Dermis microvascular lymphatic vessel endothelial cell (primary cell): ENCODE measurements at places on chromosomes 11 and 22.

DNA sequence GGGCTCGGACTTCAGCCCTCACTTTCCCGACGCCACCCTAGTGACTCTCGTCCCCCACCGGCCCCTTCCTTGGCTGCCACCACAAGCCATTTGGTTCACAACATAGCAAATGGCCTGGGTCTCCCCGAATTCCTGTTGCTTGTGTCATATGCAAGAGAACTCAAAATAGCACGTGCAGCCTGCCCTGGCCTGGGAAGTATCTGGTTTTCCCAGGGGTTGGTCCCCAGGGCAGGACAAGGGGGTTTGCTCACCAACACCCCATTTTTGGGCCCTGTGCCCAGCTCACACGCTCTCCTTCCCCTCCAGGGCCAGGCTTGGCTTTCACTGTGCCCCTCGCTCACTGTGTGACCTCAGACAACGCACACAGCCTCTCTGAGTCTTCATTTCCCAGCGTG, 12.8 kb upstream of the TPCN2 start:
- no peak for DNase-seq

- no peak for DNase-seq
These were observed 52.6 kb downstream of the PITPNB start for GRCh38 chr22:27866135-27867084.

DNA sequence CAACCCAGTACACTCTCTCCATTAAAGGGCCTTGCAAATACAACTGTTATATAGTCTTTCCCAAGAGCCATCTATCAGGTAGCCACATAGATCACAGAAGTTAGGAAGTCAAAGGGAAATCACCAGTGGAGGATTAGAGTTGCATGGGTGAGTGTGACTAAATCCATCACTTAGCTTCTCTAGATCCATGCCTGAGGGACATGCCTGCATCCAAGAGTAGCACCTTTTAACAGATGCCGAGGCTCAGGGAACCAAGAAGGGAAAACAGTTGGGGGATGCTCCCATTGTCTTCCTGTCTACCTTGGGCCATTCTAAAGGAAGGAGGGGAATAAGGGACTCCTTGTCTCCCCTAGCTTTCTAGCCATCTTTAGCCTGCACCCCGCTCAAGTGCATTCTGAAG, 77.9 kb downstream of the XRRA1 start:
- DNase-seq = no peak

- DNase-seq = peak; percentile 65
These were observed at the start of gene AP5B1 for GRCh38 chr11:65780770-65781151. TSS of gene AP5B1 (minus strand) at chr11:65780976. CDS start at chr11:65780591, 385 bp downstream.

DNA sequence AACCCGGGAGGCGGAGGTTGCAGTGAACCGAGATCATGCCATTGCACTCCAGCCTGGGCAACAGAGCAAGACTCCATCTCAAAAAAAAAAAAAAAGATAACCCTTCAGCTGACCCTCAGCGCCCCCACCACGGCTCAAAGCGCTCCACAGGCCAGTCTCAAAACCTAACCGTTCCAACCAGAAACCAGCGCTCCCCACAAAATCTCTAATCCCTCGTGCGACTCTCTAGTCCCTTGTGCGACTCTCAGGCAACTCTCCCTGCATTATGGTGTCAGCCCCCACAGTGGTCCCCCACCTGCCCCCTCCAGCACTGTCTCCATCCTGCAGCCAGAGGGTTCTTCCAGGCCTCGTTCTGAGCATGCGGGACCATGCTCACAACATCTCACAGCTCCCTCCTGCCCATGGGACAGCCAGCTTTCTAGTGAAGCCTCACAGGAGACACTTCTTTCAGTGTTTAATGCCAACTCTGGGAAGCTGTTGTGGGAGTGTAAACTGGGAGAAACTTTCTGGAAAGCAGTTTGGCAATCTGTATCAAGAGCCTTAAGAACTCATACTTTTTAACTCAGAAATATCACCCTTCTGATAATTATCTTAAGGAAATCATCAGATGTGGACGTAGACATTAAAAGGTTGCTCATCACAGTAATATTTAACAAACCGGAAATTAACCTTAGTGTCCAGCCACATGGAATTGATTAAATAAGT, 4.2 kb upstream of the RASGRP2 start:
- DNase-seq = no peak

GRCh38 chr11:61146416-61146815, 14.8 kb downstream of the VPS37C start:
- no peak for DNase-seq

- no peak for DNase-seq
These were observed 4.4 kb downstream of the RCE1 start for GRCh38 chr11:66847461-66848232.

DNA sequence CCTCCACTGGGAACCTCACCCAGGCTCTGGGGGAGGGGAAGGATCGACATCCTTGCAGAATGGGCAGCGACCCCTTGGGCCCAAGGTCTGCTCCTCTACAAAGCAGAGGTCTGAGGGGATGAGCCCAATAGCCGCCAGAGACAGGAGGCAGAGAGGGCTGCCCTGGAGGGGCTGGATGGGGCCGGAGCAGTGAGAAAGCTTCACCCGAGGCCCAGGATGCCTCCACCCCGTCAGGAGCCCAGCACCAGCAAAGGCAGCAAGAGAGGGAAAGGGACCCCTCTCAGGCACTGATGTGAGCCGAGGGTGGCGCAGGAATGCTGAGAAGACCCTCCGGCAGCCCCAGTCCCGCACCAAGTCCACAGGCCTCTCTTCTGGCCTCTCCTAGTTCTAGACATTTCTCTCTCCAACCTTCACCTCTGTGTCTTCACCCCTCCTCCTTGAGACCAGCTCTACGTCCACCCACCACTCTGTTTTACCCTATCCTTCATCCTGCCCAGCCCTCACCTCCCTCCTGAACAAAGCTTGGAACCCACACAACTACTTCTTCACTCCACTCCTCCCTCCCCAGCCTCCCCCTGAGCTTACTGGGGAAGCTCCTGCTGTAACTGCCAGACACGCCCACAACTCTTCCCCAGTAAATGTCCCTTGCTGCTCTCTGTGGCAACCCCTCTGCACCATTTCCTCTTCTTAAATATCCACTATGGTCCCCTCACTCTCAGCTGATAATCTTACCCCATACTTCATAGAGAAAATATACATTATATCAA, 131.9 kb downstream of the MPPED1 start:
- DNase-seq = no peak

DNA sequence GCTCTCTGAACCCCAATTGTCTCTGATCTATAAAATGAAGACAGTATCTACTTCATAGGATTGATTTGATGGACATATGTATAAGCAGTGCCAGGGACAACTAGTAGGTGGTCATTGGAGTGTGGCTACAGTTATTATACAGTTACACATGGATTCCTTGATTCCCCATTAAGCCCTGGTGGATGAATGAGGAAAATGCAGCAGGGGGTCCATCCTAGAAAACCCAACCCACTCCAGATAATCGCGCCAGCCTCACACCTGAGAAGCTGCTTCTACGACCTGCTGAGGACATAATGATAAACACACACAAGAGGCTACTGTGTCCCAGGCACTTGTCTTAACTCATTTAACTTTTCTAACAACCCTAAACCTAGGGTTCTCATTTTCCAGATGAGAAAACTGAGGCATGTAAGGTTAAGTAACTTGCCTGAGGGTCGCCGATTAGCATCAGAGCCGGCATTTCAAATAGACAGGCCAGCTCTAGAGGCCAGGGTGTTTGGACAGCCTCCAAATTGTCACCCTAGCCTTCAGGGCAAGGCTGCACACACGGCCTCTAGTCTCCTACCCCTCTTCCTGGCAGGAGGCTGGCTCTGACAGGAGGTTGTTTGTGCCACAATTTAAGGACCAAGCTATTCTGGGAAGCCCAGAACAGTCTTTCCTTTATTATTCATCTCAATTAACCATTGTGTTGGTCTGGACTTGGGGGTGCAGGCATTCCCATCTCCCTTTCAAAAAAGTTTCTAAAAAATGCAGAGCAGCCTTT, 3.8 kb upstream of the C11orf91 start:
- DNase-seq = no peak

DNA sequence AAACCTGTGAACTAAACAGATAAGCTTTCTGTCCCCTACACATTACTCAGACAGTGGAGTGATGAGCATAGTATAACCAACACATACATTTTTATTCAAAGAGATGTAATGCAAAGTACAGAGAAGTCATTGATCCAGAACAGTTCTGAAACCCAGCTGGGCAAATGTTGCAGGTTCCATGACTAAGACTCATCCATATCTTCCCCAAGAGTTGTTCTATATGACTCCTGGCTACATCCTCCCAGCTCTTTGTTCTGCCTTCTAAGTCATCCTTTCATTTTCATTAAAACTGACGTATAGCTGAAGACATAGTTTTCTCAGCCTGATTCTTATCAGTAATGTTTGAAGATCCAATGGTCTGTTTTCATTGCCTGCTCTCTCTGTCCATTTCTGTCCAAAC, 47.3 kb downstream of the PLAAT5 start:
- DNase-seq = no peak
